ENCODE measurements at places on chromosomes 1 and 21.
A peak's percentile ranks its signal among the peaks of the same experiment; 100 is the strongest.

DNA sequence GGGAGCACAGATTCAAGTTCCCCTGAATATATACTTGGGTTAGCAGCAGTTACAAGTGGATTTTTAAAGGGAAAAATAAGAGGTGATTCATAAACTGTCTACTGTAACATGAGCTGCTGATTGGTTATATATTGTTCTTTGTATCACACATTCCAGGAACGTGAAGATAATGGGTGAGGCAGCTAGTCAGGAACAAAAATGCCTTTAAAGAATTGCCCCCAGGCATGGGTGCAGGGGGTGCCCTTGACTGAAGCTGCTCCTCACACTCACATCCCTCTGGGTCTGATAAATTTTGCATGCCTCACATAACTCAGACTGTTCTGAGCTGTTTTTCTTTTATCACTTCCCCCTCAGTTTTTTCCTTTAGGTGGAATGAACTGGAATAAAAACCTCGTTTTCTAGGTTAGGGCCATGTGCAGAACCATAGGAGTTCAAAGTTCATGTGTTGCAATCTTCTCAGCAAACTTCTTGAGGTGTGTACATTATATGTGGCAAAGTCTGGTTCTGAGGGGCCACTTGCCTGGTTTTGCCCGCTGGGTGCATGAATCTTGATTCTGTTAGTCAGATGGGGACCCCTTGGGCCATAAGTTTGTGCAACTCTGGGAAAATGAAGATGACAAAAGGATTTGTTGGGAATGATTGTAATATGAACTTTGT, 21.1 kb downstream of the TBX19 start:
- no peak for DNase-seq

DNA sequence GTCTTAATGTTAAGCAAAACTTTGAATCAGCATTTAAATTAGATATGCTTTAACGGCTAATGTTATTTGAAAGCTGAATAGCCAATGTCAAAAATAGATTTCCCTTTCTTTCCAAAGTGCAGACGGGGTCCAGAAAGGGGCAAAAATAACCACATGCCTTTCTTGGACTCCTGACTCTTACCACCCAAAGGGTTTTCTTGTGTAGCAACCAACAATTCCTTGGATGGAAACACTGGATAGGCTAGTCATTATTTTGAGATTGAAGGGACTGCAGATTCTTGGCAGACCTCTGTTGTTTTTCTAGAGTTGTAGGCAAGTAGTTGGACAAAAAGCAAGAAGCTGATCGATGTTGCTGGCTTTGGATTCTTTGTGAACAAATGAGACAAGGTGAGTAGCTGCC, 107.0 kb downstream of the MRPS6 start:
- no peak for DNase-seq

DNA sequence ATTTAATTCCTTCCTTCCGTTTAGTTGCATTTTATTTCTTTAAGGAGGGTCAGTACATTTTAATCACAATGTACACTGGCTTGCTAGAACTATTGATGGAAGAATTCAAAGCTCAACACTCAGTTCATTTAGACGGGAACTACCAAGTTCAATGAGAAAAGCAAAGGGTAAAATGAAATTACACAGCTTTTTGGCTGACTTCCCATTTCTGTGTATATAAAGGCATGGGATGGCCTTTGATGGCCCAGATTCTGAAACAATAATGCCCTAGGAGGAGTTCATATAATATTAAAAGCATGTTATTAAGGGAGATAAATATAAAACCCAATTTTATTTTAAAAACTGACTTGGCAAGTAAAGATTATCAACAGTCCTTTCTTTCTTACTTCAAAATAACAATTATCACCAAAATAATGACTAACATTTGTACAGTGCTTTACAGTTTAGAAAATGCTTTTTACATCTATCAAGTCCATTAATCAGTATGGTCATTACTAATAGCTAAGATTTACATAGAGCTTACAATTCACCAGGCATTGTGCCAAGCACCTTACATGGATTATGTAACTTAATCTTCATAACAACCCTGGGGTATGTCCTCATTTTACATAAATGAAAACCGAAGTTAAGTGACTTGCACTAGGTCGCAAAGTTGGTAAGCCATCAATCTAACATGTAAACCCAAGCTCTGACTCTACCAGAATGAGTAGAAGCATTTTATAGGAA, 402.4 kb downstream of the OMA1 start:
- DNase-seq: no peak

DNA sequence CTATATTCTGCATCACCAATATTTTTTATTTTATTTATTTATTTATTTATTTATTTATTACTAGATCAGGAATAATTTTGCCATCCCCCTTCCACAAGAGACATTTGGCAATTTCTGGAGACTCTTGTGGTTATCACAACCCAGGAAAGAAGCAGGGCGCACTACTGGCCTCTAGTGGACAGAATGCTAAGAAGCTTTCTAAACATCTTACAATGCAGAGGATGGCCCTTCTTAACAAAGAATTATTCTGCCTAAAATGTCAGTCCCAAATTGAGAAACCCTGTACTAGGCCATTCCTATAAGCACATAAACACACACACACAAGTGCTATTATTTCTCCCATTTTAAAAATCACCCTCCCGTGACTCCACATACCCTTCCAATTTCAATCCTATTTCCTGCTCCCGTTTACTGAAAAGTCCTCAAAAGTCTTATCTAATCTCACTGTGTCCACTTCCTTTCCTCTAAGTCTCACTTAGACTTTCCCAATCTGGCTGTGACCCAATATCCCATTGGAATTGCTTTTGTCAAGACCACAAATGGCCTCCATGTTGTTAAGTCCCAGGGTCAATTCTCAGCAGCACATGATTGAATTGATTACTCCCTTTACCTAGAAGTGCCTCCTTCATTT, 43.7 kb upstream of the RNF11 start:
- DNase-seq: peak; percentile 72

DNA sequence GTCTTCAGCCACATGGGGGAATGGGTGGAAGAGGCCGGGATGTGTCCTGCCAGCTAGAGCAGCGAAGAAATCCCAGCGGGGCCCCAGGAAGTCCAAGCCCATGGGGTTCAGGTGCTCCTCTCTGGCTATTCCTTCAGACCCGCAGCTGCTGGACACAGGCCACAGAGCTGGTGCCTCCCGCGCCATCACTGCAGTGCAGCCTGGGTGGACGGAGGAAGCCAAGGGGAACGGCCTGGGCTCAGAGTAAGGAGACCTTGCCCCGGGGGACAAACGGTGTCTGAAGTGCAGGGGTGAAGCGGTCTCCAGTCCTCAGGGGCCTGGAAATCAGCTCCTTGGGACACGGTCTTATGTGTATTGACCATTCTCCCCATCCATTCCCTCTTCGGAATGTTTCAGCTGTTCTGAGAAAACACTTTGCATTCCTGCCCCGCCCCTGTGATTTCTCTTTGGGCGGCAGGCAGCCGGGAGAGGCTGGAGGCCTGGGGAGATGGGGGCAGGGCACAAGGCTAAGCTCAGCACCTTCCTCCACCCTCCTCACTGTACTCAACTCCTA, 18.4 kb downstream of the MTHFR start:
- no peak for DNase-seq

- DNase-seq: no peak
Measured at GRCh38 chr1:95583661-95584210, 349.7 kb downstream of the RWDD3 start.

DNA sequence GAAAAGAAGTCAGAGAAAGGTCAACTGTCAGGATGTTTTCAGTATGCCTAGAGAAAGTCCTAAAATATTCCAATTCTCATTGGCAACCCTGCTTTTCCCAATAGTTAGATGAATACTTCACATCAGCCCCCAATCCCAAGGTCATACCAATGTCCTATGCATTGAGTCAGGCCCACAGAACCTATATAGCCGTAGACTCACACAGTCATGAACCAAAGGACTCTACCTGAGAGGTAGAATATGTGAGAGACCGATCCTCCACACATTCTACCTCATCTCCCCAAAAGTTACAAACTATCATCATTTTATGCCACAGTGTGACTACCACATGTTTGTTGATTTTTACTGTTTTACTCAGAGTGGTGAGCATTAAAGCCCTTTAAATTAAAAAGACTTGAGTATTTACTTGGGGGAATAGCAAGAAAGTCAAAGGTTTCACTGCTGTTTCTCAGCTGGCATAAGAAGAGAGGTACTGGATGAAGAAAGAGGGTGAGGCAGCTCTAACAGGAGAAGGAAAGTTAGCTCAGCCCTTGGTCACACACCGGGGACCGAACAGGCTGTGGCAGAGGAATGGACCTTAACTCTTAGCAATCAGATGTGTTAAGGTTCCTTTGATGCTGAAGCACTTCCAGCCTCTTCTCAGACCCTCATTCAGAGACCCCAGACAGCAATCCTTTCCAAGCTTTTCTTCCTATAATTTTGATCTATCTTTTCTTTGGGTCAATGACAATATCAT, 937 bp downstream of the CD48 start:
- no peak for DNase-seq

GRCh38 chr1:62362926-62363325, 43.7 kb upstream of the KANK4 start:
- no peak for DNase-seq

DNA sequence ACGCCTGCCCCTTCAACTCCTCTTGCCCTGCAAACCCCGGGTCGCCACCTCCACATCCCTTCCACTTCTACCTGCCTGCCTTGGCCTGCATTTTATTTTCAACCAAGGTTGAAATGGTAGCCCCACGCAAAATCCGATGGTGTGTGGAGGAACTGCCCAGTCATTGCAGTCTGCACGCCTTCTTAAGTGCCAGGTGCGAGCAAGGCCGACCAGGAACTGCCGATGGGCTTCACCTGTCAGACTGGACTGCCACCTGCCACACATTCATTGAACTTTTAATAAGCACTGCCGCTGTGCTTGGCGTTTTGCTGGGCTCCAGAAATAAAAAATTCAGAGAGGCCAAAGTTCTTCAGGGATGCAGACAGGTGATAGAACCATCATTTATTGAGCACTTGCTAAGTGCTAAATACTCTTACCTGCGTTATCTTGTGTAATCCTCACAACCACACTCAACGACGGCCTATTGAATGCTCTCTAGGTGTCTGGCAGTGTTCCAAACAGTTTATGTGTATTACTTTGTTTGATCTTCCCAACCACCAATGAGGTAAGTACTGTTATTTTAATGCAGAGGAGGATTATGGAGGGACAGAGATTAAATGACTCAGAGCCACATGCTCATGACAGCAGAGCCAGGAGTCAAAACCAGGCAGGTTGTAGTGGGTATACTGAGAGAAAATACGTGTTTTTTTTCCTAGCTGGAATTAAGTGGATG, 36.2 kb downstream of the CACHD1 start:
- DNase-seq: no peak

DNA sequence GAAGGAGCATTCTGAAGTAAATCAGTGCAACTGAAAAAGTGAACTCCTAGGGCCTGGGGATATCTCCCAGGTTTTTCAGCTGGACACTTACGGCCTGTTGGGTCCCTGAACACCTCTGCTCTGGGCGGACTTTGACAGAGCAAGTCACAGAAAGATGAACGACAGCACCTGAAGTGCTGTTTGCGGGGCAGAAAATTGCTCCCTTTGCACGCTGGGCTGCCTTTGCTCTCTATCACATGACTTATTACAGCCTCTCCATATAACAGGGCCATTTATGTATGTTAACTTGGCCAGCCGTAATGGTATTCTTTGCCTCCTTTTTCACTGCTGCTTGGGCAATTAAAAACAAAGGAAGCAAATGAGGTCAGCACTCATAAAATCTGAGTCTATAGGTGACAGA, 332.9 kb downstream of the BARHL2 start:
- DNase-seq: no peak

GRCh38 chr1:191963286-191963685, 195.0 kb upstream of the RGS18 start:
- no peak for DNase-seq

DNA sequence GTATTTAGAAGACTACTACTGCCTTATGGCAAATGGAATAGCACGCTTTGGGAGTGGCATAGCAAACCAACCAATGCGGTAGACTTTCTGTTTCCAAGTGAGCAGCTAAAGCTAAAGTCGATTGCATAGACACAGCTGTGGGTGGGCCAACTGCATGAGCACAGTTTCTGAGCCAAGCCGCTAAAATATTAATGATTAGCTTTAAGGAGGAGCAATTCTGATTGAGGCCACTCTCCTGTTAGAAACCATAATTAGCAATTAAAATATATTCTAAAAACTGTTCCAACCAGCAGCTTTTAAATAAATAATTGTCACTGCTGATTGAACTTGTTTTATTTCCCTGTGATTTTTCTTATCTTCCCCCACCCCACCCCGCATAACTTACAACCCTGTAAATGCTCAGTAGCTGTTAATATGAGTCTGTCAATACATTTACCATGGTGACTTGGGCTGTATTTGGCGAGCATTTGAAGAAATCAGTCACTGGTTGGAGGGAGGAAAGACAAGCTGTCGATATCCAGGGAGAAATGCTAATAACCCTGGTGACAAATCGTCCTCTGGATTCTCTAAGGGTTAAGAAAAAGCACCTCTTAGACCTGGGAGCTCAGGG, 32.2 kb downstream of the RNF220 start:
- DNase-seq: no peak

DNA sequence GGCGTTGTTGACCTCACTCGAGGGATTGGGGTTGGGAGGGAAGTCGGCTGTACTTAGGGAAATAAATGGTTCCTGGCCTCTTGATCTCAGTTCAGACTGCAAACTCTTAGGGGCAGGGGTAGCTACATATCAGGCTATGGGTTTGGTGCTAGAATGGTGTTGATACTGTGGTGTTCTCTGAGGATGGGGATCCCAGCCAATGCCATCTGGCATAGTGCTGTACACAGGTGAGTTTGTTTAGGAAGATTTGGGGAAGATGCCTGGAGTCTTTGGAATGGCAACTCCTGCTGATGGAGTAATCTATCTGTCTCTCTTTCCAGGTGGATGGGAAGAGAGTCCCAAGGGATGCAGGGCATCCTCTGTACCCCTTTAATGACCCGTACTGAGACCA, 14.3 kb upstream of the NASP start:
- DNase-seq: no peak

GRCh38 chr1:153288634-153289275, 24.0 kb downstream of the PGLYRP3 start:
- no peak for DNase-seq

GRCh38 chr1:169081503-169082123, 24.9 kb upstream of the ATP1B1 start:
- DNase-seq: no peak

DNA sequence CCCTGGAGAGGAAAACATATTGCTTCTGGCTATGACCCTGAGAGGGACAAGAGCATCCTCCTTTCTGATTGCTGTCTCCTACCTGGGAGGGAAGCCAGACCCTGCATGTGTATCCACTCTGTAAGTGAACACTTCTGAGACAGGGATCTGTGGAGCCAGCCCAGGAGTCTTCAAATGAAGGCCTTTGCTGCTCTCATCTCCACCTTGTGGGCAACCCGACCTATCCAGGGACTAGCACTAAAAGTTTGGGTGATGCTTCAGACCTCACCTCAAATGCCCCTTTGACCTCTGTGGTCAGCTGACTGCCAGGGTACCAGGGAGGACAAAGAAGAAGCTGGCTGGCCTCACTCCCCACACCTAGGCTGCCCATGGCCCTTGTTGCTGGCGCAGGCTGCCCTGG, 64.7 kb downstream of the KCND3 start:
- DNase-seq: no peak

- DNase-seq: no peak
Measured at GRCh38 chr1:224726441-224727182, 110.5 kb downstream of the CNIH3 start.
